G401 (cell line): ENCODE measurements at places on chromosomes 5 and 9.

GRCh38 chr5:58040044-58040443 is 419.8 kb downstream of the PLK2 start:
- DNase-seq: no peak

GRCh38 chr9:131728546-131728910 is 11.3 kb downstream of the RAPGEF1 start:
- no peak for DNase-seq

GRCh38 chr5:132528021-132528420 is 15.3 kb downstream of the IL5 start:
- DNase-seq: no peak

GRCh38 chr9:122821278-122821943 is 7.0 kb downstream of the PDCL start:
- no peak for DNase-seq

- no peak for DNase-seq
Measured at GRCh38 chr5:128706269-128706668, 168.2 kb upstream of the FBN2 start.

DNA sequence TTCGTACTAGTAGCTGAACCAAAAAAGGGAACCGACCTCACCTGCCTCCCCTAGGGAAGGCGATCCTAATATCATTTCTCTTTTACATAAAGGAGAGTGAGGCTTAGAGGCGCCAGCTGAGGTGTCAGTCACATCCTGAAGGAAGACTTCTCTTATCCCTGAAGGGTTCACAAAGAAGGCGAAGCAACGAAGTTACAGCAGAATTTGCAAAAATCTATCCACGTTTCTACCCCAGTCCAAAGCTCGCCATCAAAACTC is 598 bp upstream of the KIAA1191 start:
- no peak for DNase-seq
